ENCODE measurements at places on chromosomes 7 and 10. TPM values are rescaled to one million over a fixed set of nuclear protein-coding genes. Genes with fewer than 3 reads are reported as not detected.

The EPHB4 gene
- total RNA-seq = 51.4 TPM

The PLXNA4 gene
- total RNA-seq = 3.2 TPM

DNA sequence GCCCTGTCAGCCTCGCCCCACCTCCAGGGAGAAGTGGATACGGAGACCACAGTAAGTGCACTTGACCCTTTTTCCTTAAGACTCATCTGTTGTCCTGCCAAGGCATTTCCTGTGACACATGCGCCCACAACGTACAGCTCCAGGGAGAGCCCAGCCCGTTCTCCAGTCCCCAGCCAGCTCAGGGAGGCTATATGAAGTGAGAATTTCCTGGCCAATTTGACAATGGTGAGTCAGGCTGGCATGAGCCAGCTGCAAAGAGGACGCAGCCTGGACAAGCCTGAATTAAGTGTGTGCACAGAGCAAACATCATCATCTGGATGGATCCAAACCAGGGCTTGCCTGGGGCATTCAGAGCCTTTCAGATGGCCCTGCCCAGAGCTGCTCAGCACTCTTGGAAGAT is 244.8 kb downstream of the KCNMA1 start:
- DNase-seq = no peak
- no peak overlapping the region for H3K27ac ChIP-seq

GRCh38 chr10:132005147-132005546 is 23.4 kb upstream of the BNIP3 start:
- no peak overlapping the region for H3K4me3 ChIP-seq
- H3K27me3 ChIP-seq = no peaks in the 10 kb centered on the region
- no peak for DNase-seq
- no peaks in the 10 kb centered on the region for H3K36me3 ChIP-seq
- no peaks in the 10 kb centered on the region for H3K4me1 ChIP-seq

- DNase-seq = no peak
- no peak overlapping the region for H3K27ac ChIP-seq
- H3K4me3 ChIP-seq = peak overlapping the region; percentile 56
- H3K4me1 ChIP-seq = peaks cover 54% of the 10 kb centered on the region
Observed at GRCh38 chr10:27746397-27747095, 927 bp upstream of the MKX start.

DNA sequence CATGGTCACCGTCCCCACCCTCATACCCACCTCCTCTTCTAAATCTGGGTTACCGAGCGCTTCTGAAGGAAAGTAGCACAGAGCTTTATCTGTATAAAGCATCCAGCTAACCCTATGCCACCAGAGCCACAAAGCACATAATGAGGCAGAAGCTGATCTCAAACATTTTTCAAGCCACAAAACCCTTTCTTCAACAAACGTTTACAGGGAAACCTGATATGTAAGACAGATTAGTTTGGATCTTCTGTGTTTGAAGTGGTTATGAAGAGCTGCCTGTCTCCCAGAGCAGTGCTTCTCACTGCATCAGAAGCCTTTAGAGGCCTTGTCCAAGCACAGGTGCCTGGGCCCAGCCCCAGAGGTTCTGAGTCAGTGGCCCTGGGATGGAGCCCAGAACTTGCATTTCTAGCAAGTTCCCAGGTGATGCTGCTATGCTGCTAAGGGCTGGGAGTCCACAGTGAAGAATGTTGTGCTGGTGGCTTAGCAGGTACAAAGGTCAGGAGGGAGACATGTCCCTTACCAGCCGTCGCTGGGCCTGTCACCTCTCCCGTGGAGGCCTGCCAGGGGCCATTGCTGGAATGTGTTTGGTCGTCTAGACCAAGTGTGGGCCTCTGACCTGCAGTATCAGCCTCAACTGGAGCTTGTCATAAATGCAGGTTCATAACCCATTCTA is 90.4 kb downstream of the TAF3 start:
- H3K27ac ChIP-seq = no peak overlapping the region
- H3K27me3 ChIP-seq = no peaks in the 10 kb centered on the region
- no peak for DNase-seq
- H3K4me1 ChIP-seq = no peaks in the 10 kb centered on the region
- H3K4me3 ChIP-seq = no peak overlapping the region

DNA sequence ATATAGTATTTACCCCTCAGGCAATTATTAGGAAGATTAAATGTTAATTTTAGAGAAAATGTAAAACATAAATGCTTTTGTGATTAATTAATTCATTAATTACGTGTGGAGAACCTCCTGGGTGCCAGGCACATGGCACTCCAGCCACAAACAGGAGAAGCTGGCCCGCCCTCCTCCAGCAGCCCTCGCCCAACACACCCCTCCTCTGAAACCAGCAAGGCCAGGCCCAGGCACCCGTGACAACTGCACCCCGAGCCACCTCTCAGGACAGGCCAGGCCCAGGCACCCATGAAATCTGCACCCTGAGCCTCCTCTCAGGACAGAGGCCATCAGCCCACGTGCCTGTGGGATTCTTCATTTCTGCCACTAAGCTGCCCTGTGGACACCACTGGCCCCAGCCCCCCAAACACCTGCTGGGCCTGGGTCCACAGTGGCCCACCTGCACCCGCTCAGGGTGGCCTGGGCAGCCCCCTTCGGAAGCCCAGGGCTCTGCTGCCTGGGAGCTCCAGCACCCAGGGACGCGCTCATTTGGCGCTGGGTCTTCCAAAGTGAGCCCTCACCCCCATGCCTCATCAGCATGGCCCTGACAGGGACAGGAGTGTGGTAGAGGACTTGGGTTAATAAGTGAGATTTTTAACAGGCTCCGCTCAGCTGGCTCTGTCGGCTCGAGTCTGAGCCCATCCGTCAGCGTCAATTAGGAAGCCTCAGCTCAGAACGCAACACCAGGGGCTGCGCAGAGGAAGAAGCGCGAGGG is 482.1 kb downstream of the DNAJB6 start:
- H3K27ac ChIP-seq = no peak overlapping the region
- H3K27me3 ChIP-seq = no peaks in the 10 kb centered on the region
- no peaks in the 10 kb centered on the region for H3K4me1 ChIP-seq
- no peak overlapping the region for H3K4me3 ChIP-seq

- H3K27me3 ChIP-seq = no peaks in the 10 kb centered on the region
- H3K4me3 ChIP-seq = no peak overlapping the region
- DNase-seq = no peak
- no peaks in the 10 kb centered on the region for H3K36me3 ChIP-seq
- H3K4me1 ChIP-seq = peaks cover 2% of the 10 kb centered on the region
- H3K27ac ChIP-seq = no peak overlapping the region
Observed at GRCh38 chr10:121332829-121333765, 265.1 kb downstream of the FGFR2 start.

DNA sequence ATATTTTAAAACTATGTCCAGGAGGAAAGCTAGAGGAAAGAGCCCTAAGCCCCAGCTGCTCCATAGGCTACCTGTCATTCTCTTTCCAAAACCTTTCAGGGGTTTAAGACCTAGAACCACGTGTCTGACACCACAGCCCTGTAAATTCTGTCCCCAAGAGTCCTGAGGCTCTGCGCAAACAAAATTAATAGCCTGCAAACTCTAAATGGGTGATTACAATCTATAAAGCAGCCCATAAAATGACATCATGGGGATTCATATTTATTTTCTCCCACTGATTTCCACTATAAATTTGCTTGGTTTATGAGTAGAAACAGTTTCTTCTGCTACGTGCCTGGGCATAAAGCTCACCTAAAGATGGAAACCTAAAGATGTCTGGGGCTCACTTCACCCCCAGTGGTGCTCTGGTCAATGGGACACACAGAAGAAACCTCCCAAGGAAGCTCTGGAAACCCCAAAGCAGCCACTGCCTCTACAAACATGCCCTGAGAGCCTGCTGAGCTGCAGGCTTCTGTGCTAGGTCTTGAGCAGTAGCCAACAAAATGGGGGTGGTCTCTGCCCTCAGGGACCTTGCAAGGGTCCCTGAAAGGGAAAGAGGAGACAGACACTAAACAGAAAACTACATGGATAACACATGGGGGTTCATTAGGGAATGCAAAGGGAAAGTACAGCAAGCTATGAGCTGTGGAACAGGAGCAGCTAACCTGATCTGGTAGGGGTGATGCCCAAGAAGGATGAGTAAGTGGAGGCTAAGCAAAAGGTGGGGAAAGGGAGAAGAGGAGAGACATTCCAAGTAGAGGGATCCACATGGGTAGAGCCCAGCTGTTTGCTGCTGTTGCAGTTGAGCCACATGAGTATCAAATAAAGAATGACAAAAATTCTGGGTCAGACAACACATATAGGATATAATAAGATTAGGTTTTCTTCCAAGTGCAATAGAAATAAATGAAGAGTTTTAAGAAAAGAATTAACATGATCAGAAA is 331.7 kb downstream of the KCNMA1 start:
- H3K27me3 ChIP-seq = no peaks in the 10 kb centered on the region
- no peaks in the 10 kb centered on the region for H3K4me1 ChIP-seq
- H3K27ac ChIP-seq = no peak overlapping the region
- DNase-seq = no peak

GRCh38 chr7:73356159-73356558 is 28.2 kb downstream of the FKBP6 start:
- no peak for DNase-seq
- peaks cover 13% of the 10 kb centered on the region for H3K4me1 ChIP-seq
- H3K36me3 ChIP-seq = no peaks in the 10 kb centered on the region
- no peaks in the 10 kb centered on the region for H3K27me3 ChIP-seq
- H3K27ac ChIP-seq = no peak overlapping the region

DNA sequence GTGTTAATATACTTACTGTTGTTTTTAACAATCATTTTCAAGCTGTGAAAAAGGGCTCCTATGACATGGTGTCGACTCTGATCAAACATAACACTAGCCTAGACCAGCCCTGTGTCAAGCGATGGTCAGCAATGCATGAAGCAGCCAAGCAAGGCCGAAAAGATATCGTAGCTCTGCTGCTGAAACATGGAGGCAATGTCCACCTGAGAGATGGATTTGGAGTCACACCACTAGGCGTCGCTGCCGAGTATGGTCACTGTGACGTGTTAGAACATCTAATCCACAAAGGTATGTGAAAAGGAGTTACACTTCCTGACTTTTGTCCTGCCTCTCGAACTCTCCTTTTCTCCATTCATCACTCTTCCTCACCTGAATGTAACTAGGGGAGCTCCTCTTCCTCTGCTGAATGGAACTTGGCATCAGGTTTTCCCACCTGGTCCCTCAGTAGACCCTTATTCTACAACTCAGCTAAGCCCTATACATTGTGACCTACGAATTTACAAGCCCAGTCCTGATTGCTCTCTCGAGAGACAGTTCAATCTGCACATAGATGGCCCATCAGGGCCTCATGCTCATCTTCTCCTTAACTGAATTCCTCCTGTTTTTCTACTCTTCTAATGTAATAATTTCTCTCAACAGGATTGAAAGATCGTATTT is 23.0 kb downstream of the ASB15 start:
- H3K27ac ChIP-seq = no peak overlapping the region
- no peak overlapping the region for H3K4me3 ChIP-seq
- H3K27me3 ChIP-seq = no peaks in the 10 kb centered on the region
- peak; percentile 42 for DNase-seq
- no peaks in the 10 kb centered on the region for H3K4me1 ChIP-seq
- no peaks in the 10 kb centered on the region for H3K36me3 ChIP-seq

GRCh38 chr10:62919776-62920175 is 103.6 kb upstream of the EGR2 start:
- no peak overlapping the region for H3K4me3 ChIP-seq
- H3K27me3 ChIP-seq = no peaks in the 10 kb centered on the region
- no peak overlapping the region for H3K27ac ChIP-seq
- no peaks in the 10 kb centered on the region for H3K36me3 ChIP-seq
- no peak for DNase-seq

- no peak overlapping the region for H3K4me3 ChIP-seq
- no peaks in the 10 kb centered on the region for H3K27me3 ChIP-seq
- DNase-seq = no peak
- H3K27ac ChIP-seq = no peak overlapping the region
Observed at GRCh38 chr7:103690242-103690974, 244.4 kb upstream of the SLC26A5 start.

The RPEL1 gene
- not detected for total RNA-seq

The OGDHL gene
- total RNA-seq = 0.46 TPM

GRCh38 chr7:136997735-136998134 is 129.3 kb downstream of the CHRM2 start:
- no peaks in the 10 kb centered on the region for H3K36me3 ChIP-seq
- H3K4me3 ChIP-seq = no peak overlapping the region
- no peak overlapping the region for H3K27ac ChIP-seq
- no peaks in the 10 kb centered on the region for H3K27me3 ChIP-seq
- DNase-seq = no peak

- no peak for DNase-seq
- H3K27ac ChIP-seq = no peak overlapping the region
- no peaks in the 10 kb centered on the region for H3K36me3 ChIP-seq
- no peaks in the 10 kb centered on the region for H3K27me3 ChIP-seq
Observed at GRCh38 chr7:2117646-2118045, 115.1 kb downstream of the MAD1L1 start.

GRCh38 chr7:105202616-105203015 is 186.1 kb downstream of the SRPK2 start:
- no peak for DNase-seq
- H3K4me3 ChIP-seq = no peak overlapping the region
- H3K27me3 ChIP-seq = no peaks in the 10 kb centered on the region

The SEC61A2 gene
- 4.7 TPM for total RNA-seq

DNA sequence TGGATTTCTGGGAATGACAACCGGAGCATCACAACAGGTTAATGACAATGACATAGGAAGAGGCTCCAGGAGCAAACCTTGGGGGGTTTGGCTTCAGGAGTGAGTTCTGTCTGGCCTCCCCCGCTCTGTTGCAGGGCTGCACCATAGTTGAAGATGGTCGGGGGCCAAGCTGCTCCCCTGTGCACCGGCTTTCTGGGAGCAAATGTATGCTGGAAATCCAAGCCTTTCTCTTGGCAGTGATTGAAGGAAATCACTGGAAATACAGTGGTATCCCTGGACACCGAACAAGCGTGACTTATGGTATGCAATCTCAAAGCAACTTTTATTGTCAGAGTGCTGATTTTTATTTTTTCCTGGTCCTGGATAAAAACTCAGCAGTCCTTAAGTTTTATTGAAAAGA is 251.9 kb upstream of the ZNF32 start:
- H3K4me1 ChIP-seq = no peaks in the 10 kb centered on the region
- H3K27me3 ChIP-seq = no peaks in the 10 kb centered on the region
- H3K4me3 ChIP-seq = no peak overlapping the region
- no peak overlapping the region for H3K27ac ChIP-seq

The CTAGE8 gene
- total RNA-seq = 2.9 TPM

GRCh38 chr10:48501226-48501625 is 103.6 kb downstream of the ARHGAP22 start:
- H3K27ac ChIP-seq = no peak overlapping the region
- no peaks in the 10 kb centered on the region for H3K36me3 ChIP-seq
- DNase-seq = no peak
- no peak overlapping the region for H3K4me3 ChIP-seq
- no peaks in the 10 kb centered on the region for H3K4me1 ChIP-seq

DNA sequence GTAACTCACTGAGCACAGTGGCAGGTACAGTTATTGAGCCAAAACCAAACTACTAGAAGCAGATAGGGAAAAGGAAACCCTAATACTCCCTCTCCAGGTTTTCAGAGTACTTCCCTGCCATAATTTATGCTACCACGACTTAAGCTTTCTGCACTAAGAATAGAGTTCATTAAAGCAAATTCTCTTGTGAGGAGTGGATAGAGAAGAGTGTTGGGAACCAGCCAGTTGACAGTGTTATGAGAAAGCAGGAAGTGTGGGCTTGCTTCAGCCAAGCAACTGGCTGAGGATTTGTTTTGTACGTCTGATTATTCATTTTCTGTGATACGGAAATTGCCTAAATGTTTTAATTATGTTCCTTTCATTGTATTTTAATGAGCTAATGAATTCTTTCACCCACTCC is 280.5 kb downstream of the KIF20B start:
- H3K27ac ChIP-seq = no peak overlapping the region
- no peak for DNase-seq
- no peaks in the 10 kb centered on the region for H3K27me3 ChIP-seq
- no peaks in the 10 kb centered on the region for H3K4me1 ChIP-seq
- no peak overlapping the region for H3K4me3 ChIP-seq
- no peaks in the 10 kb centered on the region for H3K36me3 ChIP-seq

Measured in upper lobe of left lung (tissue), 6 donors.